ENCODE measurements at places on chromosomes 16 and 17.

DNA sequence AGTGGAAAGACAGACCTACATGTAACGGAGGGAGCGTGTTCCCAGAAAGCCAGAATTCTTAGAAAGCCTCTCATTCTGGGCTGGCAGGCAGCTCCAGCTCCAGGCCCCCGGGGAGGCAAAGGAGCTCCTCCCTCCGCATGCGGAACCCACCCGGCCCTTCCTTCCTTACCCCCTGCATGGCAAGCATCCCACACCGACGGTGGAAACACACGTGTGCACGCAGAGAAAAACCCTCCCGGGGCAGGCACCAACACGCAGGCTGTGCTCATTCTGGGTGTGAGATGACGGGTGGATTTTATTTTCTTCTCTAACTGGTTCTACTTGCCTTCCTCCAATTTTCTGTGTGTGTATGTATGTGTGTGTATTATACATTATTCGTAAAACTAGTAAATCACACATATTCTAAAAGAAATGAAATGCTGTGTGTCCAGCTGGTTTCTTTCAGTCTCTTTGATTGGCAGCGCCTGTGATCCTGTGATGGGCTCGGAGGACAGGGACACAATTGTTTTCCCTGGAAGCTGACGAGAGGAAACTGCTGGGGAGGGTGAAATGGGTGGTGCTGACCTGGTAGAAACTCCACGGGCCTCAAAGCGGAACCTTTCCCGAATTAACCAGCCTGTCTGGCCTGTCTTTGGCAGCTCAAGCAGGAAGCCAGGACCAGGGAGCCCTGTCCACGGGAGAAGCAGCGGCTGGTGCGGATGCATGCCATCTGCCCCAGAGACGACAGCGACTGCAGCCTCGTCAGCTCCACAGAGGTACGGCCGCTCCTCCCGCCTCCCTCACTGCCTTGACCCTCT, 22.2 kb downstream of the CARD14 start:
- no peak for DNase-seq

GRCh38 chr17:77363821-77364361, 223.1 kb downstream of the SEC14L1 start:
- DNase-seq: no peak

DNA sequence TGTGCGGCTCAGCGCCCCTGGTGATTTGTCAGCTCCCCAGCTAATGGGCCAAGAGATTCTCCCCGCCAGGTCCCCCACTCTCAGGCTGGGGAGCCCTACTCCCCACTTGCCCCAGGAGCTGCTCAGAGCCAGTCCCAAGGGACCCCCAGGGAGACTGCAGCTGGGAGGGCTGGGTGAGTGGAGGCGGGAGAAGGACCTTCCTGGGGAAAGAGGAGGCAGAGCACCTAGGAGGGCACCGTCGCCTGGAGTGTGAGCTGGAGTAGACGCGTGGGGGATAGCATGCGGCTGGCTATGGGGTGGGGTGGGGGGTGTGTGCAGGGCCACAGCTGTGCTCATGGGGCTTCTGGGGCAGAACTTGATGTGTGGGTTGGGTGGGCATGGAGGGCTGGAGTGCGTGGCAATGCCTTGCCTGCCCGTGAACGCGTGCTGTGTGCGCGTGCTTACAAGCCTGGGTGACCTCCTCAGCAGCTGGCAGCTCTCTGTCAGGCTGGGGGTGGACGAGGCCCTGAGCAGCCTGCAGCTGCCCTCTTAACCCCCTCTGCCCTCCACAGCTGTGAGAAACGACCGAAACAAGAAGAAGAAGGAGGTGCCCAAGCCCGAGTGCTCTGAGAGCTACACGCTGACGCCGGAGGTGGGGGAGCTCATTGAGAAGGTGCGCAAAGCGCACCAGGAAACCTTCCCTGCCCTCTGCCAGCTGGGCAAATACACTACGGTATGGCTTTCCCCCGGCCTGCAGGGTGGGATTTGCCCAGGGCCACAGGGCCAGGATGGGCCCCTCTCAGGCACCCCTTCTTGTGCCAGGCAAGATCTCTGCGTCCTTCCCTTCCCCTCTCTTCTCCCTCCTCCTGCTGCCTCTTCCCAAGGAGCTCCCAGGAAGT, 12.9 kb downstream of the GJD3 start:
- DNase-seq: no peak

- DNase-seq: no peak
These were observed 2.7 kb downstream of the DDX5 start for GRCh38 chr17:64503341-64503740.

GRCh38 chr17:64398320-64398719, 7.7 kb upstream of the PECAM1 start:
- DNase-seq: no peak

DNA sequence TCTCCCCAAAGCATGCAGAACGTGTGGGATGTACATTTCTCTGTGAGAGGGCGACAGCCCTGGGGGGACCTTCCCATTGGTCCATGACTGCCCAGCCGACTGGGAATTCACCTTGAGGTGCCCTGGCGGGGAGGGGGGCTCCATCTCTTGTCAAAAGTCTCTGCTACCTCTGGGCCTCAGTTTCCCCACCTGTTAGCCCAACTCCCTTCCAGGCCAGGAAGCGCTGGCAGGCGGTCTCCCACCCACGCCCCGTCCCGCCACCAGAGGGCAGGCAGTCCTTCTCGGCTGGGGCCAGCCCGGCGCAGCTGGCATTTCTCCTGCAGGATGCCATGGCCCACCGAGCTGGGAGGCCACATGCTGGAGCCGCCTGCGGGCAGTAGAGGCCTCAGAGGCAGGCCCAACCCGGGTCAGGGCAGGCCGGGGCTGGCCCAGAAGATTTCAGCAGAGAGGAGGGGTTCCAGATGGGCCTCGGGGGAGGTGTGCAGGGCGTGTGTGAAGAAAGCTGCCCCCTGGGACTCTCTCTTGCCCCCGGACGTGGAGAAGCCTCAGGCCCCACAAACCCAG, 16.6 kb downstream of the CD7 start:
- no peak for DNase-seq

DNA sequence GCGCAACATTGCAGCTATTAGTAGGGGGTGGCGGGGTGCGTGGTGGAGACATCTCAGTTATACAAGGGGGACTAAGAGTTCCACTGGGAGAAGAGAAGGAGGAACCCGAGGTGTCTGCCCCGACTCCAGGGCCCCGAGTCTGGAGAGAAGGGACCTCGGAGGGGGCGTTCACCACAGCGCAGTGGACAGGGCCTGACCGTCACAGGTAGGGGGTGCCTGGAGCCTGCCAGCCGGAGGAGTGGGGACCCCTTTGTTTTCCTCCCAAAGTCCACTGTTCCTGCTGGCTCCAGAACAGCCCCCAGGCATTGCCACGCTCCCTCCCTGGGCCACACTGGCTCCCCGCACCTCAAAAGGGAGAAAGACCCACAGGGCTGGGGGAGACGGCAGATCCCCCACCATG, 175.9 kb upstream of the TNRC6C start:
- DNase-seq: no peak

DNA sequence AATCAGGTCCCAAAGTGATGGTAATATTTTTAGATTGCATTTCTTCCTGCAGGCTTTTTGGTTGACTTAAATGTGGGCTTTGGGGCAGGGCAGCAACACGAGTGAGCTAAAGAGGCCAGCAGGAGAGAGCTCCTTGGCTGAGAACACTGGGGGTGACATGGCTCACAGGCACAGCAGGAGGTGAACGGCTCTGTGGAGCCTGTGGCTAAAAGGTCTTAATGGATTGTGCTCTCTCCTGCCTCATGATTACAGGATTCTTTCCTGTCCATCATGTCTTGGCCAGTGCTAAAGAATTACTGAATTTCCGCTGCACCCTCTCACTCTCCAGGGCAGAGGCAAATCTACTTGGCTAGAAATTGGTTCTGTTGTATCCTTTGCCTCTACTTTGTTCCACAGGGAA, 366.6 kb downstream of the HS3ST4 start:
- no peak for DNase-seq

DNA sequence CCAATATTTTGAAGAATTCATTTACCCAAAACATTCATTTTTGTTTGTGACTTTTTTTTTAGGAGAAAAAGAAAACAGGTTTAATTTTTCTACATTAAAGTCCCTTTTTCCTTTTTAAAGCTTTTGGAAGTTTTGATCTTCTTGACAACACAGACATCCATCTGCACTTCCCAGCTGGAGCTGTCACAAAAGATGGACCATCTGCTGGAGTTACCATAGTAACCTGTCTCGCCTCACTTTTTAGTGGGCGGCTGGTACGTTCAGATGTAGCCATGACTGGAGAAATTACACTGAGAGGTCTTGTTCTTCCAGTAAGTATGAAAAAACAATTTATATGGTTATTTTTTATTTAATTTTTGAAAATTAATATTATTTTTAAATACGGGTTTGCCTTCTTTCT, 37.2 kb downstream of the SIAH1 start:
- DNase-seq: no peak

- DNase-seq: no peak
These were observed 315.8 kb downstream of the HAPSTR1 start for GRCh38 chr16:9407206-9407758.

GRCh38 chr16:628321-629061, 2.3 kb upstream of the WFIKKN1 start:
- DNase-seq: no peak

DNA sequence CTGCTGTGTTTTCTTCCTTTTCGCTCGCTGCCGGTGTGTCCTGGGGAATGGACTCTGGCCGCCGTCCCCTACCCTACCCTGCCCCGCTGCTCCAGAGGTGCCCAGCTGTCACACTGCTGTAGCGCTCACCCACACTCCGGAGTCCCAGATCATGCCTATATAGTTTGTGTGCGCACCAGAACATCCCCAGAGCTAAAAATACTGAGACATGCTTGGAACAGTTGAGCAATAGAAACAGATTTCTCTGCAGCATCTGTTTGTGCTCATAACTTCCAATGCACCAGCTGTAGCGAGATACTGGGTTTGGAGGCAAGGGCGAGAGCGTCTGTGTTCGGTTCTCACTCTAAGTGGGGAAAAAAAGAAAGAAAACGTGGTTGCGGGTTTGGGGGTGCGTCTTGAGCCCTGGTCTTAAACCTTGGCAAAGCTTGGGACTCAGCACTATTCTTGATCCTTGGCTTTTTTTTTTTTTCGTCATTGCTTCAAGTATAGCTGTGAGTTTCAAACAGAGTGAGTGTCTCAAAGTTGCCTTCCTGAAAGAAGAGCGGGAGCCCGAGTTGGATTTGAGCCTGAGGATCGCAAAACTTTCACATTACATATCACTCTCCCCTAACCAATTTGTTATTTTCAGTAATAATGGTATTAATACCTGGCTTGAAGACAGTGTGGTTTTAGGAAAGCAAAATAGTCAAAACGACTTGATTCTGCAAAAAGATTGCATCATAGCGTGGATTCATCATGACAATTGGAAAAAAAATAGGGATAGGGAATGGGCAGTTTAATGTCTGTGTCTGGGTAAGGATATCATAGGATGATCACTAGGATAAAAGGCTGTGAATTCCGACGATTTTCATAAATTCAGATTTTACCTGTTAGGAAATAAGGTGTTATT, 621 bp downstream of the KCNJ2 start:
- no peak for DNase-seq

GRCh38 chr17:70138291-70138865, 31.0 kb upstream of the KCNJ2 start:
- DNase-seq: no peak

DNA sequence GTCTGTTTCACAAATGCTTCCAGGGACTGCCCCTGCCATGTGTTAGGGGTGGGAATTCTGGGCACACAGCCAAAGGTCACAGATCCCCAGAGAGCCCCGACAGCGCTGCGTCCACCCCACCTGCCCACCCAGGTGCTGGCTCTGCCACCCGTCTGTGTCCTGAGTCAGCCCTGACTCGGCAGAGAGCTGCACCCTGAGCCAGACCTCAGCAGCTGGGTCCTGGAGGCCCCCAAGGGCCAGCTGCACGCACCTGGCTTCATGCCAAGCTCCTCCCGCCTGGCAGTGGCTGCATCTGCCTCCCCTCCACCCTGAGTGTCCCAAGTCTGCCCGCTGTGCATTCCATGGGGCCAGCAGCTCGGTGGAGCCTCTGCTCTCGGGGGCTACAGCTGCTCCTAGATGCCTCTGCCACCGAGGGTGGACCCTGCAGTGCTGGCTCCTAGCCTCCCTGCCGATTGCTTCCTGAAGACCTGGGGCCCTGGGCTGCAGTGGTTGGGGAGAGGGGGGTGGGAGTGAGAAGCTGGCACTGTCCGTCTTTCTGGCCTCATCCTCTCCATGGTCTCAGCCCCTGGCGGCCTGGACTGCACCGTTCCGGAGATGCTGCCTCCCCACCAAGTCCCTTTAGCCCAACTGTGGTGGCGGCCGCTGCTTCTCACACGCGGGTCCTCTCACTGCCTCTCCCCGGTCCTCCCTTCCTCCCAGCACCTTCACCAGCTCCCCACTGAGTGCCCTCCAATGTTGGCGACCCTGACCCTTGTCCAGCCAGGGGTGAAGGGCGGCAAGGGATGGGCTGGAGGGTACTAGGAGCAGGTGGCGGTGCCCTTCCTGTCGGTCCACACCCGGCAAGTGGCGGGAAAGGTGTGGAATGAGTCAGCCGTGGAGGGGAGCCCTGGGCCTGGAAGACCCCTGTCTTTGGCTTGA, 3.0 kb downstream of the SECTM1 start:
- no peak for DNase-seq

GRCh38 chr16:85948138-85948509, 49.2 kb downstream of the IRF8 start:
- no peak for DNase-seq

DNA sequence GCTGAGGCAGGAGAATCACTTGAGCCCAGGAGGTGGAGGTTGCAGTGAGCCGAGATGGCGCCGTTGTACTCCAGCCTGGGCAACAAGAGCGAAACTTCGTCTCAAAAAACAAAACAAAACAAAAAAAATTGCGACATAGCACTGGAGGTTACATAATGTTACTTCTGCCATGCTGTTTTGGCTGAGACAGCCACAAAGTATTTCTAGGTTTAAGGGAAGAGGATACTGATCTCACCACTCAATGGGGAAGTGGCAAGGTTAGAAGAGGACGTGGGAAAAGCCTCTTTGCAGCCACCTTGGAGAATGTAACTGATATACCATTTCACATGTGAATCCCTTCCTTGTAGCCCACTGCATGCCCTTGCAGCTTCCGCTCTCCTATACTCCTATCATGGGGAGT, 131.2 kb upstream of the NLRP1 start:
- DNase-seq: no peak

- DNase-seq: no peak
These were observed 3.7 kb downstream of the RPH3AL start for GRCh38 chr17:348692-349425.

GRCh38 chr16:52265446-52265861, 281.5 kb downstream of the TOX3 start:
- no peak for DNase-seq

- no peak for DNase-seq
These were observed 71.8 kb upstream of the MRTFB start for GRCh38 chr16:13999071-13999894.

GRCh38 chr17:67425571-67426160, 48.6 kb downstream of the PITPNC1 start:
- no peak for DNase-seq

- DNase-seq: no peak
These were observed 332.0 kb downstream of the BCAS3 start for GRCh38 chr17:61009663-61010062.

DNA sequence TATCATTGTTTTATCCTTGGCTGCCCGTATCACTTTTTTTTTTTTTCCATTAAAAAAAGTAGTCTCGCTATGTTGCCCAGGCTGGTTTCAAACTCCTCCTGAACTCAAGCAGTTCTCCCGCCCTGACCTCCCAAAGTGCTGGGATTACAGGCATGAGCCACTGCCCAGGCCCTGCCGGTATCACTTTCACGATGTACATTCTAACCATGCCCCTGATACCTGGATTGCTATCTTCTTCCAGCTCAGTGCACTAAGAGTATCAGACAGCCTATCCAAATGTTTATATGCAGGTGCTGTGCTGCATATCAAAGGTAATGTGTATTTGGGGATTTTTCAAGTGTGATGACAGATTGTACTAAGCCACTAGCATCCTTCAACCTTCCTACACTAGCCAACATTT, 14.2 kb downstream of the MOSMO start:
- no peak for DNase-seq
